CD4-positive, CD25-positive, alpha-beta regulatory T cell (primary cell): ENCODE measurements at places on chromosomes 7 and 10. TPM values are rescaled to one million over a fixed set of nuclear protein-coding genes. Genes with fewer than 3 reads are reported as not detected.

EXOC4 gene
- total RNA-seq, result 118 TPM

DNA sequence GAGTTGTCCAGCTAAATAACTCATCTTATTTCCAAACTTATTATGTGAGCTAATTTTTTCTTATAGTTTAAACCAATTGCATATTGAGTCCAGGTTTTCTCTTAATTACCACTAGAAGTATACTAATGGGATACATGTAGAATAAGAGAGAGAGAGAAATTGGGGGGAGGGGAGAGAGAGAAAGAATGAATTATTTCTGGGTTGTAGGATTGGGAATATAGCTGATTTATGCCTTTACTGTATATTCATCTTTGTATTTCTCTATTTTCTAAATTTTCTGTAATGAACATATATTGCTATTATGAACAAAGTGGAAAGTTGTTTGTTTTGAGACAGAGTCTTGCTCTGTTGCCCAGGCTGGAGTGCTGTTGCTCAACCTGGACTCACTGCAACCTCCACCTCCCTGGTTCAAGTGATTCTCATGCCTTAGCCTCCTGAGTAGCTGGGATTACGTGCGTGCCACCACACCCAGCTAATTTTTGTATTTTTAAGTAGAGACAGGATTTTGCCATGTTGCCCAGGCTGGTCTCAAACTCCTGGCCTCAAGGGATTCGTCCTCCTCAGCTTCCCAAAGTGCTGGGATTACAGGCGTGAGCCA is 26.1 kb upstream of the ITGB1 start:
- no peak for DNase-seq
- no peaks in the 10 kb centered on the region for H3K27me3 ChIP-seq
- no peak overlapping the region for H3K4me3 ChIP-seq
- no peaks in the 10 kb centered on the region for H3K36me3 ChIP-seq
- H3K4me1 ChIP-seq, result peaks cover 21% of the 10 kb centered on the region

DNA sequence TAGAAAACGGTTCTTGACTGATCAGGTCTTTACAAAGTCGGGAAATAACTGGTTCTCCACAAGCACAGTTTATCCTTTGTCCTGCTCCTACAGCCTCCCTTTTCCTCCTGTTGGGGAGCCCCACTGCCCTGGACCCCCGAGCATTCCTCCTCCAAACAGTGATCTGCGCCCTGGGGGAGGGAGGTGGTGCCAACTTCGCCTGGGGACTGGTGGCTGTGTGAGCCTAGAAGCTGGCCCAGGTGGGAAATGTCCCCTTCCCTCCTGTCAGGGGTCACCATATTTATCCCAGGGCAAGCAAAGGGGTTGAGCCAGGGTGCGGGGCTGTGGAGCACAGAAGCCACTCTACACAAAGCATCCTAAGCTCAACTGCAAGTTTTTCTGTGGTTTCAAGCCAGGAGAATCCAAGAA is 5.2 kb downstream of the HMX3 start:
- no peaks in the 10 kb centered on the region for H3K36me3 ChIP-seq
- no peak overlapping the region for H3K27ac ChIP-seq
- no peak overlapping the region for H3K4me3 ChIP-seq
- peaks cover 69% of the 10 kb centered on the region for H3K4me1 ChIP-seq
- peaks cover 47% of the 10 kb centered on the region for H3K27me3 ChIP-seq

DNA sequence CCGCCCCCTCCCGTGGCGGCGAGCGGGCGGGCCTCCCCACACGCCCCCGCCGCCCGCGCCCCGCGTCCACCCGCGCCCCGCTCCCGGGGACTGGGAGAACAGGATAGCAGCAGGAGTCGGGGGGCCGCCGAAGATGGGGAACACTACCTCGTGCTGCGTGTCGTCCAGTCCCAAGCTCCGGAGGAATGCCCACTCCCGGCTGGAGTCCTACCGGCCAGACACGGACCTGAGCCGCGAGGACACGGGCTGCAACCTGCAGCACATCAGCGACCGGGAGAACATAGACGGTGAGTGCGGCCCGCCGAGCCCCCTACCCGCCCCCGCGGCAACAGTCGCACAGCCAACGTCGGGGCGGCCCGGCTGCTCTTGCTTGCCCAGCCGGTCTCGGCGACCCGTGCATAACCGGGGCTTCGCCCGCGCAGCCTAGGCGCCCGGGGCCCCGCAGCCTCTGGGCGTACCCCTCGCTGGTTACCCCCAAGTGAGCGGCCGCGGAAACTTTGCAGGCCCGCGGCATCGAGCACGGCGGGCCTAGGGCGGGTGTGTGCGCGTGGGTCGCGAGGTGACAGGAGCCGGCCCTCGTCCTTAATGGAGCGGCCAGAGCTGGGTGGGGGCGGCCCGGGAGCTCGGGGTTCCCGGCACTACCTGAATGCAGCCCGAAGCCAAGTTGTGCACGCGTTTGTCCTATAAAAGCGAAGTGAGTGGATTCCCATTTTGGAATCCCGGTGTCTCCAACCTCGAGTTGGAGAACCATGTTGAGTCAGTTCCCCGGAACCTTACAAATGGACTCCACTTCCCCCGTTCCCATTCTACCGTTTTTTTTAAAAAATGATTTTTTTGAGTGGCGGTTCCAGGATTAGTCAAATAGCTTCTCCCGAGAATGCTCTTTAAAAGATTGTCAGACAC is 863 bp downstream of the CCNY start:
- H3K4me1 ChIP-seq, result peaks cover 61% of the 10 kb centered on the region
- peak; percentile 33 for DNase-seq
- H3K36me3 ChIP-seq, result no peaks in the 10 kb centered on the region
- H3K27me3 ChIP-seq, result no peaks in the 10 kb centered on the region
- H3K27ac ChIP-seq, result peak overlapping the region; percentile 47

PNLIP gene
- total RNA-seq, result not detected

DNA sequence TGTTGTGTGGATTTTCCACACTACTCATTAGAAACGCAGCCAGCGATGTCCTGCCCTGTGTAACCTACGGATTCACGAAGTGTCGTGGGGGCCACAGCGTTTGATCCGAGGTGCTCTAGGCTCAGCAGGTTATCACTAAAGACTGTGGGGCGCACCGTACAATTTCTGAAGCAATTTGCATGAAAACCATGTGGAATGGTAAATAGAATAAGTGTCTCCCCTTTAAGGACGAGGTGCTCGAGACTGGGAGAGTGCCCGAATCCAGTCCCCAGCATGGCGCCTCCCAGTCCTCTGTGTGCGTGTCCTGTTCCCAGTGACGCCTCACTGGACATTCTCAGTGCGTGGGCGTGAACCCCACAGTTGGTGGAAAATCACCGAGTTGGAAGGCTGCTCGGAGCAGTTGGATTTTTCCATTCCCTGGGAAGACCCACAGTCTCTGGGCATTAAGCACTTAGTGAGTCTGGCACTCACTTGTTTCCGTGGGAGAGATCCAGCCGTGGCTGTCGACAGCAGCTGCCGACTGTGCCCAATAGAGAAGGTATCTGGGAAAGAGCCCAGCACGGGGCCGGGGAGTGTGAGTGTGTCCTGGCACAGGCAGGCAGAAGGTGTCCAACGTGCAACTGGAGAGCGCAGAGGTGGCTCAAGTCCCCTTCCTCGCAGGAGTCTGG is 37.0 kb downstream of the PFKP start:
- DNase-seq, result no peak
- H3K36me3 ChIP-seq, result peaks cover 80% of the 10 kb centered on the region
- H3K4me3 ChIP-seq, result no peak overlapping the region

- no peak overlapping the region for H3K27ac ChIP-seq
- no peaks in the 10 kb centered on the region for H3K27me3 ChIP-seq
- no peak for DNase-seq
- H3K4me1 ChIP-seq, result no peaks in the 10 kb centered on the region
- H3K4me3 ChIP-seq, result no peak overlapping the region
Observed at GRCh38 chr7:42104231-42104630, 132.8 kb downstream of the GLI3 start.

- no peaks in the 10 kb centered on the region for H3K27me3 ChIP-seq
- no peak for DNase-seq
- H3K27ac ChIP-seq, result no peak overlapping the region
- no peaks in the 10 kb centered on the region for H3K4me1 ChIP-seq
- no peak overlapping the region for H3K4me3 ChIP-seq
- H3K36me3 ChIP-seq, result no peaks in the 10 kb centered on the region
Observed at GRCh38 chr10:132953428-132953827, 11.1 kb upstream of the CFAP46 start.

DNA sequence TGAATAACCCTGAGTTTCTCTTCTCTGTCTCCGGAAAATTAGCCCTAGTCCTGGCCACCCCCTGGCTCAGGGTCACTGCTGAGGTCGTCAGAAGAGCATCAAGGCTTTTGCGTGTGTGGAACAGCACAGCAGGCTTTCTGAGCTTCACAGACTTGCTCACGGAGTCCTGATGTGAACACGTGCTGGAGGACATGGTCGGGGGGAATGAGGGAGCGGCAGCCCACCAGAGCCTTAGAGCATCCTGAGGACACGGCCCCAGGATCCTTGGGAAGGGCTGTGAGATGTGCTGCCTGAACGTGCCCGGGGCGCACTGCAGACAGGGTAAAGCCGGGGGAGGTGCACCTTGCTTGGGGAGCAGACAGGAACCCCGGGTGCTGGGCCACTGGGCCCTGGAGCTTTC is 28.8 kb downstream of the TMEM120A start:
- no peak overlapping the region for H3K27ac ChIP-seq
- H3K27me3 ChIP-seq, result no peaks in the 10 kb centered on the region
- H3K36me3 ChIP-seq, result peaks cover 9% of the 10 kb centered on the region
- no peaks in the 10 kb centered on the region for H3K4me1 ChIP-seq
- no peak for DNase-seq

DNA sequence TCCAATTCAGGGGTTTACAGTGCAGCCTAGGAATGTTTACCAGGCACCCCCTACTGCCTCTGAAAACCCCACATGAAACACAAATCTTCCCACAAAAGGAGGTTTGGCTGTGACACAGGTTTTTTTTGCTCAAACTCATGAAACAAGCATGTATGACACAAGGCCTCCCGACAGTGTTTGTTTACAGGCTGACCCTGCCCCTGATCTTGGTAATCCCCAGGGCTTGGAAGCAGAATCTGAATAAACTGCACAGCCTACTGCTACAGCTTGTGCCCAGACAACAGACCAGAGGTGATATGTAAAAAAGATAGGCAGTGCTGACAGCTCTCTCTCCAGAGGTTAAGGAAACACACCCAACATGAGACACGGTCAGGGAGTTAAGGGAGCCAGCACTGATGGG is 184.2 kb downstream of the KMT2E start:
- no peak overlapping the region for H3K27ac ChIP-seq
- DNase-seq, result no peak
- H3K4me1 ChIP-seq, result no peaks in the 10 kb centered on the region
- no peak overlapping the region for H3K4me3 ChIP-seq
- H3K27me3 ChIP-seq, result no peaks in the 10 kb centered on the region

DNA sequence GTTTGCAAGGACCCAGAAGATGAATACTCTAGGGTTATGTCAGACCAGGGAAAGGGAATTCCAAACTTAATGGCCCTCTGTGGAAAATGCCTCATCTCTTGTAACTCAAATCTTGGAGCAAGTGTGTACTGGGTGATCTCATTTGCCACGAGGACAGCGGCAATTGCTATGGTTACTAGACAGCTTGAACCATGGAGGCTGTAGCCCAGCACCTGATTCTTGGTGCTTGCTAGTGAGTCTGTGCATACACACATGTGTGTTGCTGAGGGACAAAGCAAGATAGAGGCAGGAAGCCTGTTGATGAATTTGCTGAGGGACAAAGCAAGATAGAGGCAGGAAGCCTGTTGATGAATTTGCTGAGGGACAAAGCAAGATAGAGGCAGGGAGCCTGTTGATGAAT is 58.6 kb upstream of the FEZF1 start:
- no peaks in the 10 kb centered on the region for H3K4me1 ChIP-seq
- no peak overlapping the region for H3K27ac ChIP-seq
- no peaks in the 10 kb centered on the region for H3K36me3 ChIP-seq
- no peak for DNase-seq
- H3K27me3 ChIP-seq, result no peaks in the 10 kb centered on the region
